ENCODE measurements at places on chromosomes 13 and 19.
A peak's percentile ranks its signal among the peaks of the same experiment; 100 is the strongest.

DNA sequence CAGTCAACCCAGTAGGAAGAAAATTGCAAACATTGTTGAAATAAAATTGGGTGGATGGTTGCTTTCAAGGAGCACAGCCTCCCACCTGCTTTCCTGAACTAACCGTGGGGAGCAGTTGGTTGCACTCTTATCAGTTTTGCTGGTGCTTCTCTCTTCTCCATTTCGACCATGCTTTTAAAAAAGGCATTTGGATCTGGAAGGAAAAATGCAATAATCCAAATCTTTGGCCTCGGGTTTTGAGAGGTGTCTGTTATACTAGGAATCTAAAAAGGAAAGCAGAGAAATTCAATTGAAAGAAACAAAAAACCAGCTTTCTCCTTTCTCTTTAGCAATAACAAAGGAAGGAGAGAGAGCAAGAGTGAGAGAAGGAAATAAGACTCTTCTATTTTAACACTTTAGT is 113.6 kb upstream of the ARGLU1 start:
- no peak for DNase-seq

GRCh38 chr19:17256130-17256529 is 8.4 kb downstream of the USHBP1 start:
- no peak for DNase-seq

DNA sequence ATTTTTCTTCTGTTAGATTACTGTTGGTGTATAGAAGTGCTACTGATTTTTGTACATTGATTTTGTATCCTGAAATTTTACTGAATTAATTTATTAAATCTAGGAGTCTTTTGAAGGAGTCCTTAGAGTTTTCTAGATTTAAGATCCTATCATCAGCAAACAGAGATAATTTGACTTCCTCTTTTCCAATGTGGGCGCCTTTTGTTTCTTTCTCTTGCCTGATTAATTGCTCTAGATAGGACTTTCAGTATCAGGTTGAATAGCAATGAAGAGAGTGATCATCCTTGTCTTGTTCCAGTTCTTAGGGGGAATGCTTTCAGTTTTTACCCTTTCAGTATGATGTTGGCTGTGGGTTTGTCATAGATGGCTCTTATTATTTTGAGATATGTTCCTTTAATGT is 5.6 kb upstream of the CD33 start:
- DNase-seq: no peak

- no peak for DNase-seq
Observed at GRCh38 chr13:110648146-110648819, 32.9 kb downstream of the NAXD start.

GRCh38 chr19:39372941-39373340 is 18.0 kb downstream of the PAF1 start:
- DNase-seq: no peak

DNA sequence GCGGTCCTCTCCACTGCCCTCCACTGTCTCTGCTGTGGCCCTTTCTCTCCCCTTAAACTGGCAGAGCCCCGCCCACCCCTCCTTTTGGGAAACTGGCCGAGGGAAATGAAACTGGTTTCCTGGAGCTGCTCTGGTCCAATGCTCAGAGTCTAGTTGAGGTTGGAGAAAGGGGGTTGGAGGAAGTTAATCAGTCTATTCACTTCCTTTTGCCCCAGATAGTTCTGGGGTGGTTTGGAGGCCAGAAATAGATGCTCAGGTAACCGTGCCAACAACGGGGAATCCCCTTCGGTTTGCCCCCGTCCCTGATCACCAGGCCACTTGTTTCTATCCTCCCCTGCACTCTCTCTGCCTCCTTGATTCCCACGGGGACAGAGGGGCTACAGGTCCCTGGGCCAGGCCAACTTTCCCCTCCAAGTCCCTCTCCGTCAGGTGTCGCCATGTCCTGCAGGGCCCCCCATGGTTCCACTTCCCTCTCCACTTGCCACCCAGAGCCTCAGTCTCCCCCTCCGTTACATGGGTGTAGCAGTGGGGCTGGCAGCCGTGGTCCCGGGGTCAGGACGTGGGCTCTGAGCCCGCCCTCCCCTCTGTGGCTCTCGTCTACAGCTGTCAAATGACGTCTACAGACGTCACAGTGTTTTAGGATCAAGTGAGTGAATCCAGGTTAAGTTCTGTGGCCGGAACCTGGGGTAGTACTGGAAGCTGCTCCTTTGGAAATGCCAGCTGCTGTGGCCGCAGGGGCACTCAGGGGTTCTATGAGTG is at the start of gene IL4I1:
Gene IL4I1, minus strand, starts transcription at position 25 of the 759 bp plus-strand sequence. CDS start 727 bp downstream, outside the sequence.
- DNase-seq: peak; percentile 69

GRCh38 chr13:102648046-102648445 is 46.8 kb downstream of the METTL21C start:
- DNase-seq: no peak

GRCh38 chr19:51820831-51821446 is 26.0 kb downstream of the FPR3 start:
- no peak for DNase-seq
